Nephron progenitor cell (in vitro differentiated cells): ENCODE measurements at places on chromosomes 11 and 22.

GRCh38 chr11:12329169-12329568 is 48.2 kb upstream of the PARVA start:
- DNase-seq = no peak

- peak; percentile 79 for DNase-seq
Measured at GRCh38 chr11:94128746-94129511, at the start of gene PANX1. Gene PANX1, plus strand, starts transcription at chr11:94128841. Its CDS starts 472 bp downstream, at chr11:94129313.

GRCh38 chr11:124870430-124870829 is 5.2 kb downstream of the ROBO3 start:
- DNase-seq = no peak

GRCh38 chr11:64539711-64540427 is 51.2 kb upstream of the SLC22A12 start:
- DNase-seq = no peak

- DNase-seq = no peak
Measured at GRCh38 chr11:3880724-3881123, 25.3 kb downstream of the STIM1 start.

- peak; percentile 92 for DNase-seq
Measured at GRCh38 chr11:57349491-57350274, 11.5 kb downstream of the P2RX3 start.

- DNase-seq = no peak
Measured at GRCh38 chr11:76524461-76524860, 79.6 kb downstream of the EMSY start.

DNA sequence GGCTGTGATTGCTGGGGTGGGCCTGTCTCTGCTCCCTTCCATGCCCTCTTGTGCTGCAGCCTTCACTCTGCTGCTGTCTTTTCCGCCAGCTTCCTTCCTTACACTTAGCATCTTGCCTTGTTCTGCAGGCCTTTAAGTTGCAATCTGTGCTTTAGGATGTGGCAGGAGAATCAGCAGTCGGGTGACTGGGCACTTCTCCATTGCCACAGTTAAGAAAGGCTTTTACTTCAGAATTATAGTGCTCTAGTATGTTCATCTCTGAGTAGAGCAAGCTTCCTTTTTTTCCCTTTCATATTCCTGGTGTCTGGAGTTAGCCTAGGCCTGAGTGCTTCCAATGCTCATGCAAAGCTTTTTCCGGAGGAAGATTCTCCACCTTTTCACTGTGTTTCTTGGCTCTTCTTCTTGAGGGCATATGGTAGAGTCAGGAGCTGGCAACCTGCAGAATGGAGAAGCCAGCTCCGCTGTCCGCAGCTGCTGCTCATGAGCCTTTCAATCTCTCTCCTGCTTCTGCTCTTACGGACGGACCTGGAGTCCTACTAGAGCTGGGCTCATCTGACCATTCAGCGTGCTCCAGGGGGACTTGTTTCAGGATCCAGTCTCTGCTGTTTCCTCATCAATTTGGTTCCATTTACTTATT is 20.2 kb downstream of the PPP6R2 start:
- no peak for DNase-seq

DNA sequence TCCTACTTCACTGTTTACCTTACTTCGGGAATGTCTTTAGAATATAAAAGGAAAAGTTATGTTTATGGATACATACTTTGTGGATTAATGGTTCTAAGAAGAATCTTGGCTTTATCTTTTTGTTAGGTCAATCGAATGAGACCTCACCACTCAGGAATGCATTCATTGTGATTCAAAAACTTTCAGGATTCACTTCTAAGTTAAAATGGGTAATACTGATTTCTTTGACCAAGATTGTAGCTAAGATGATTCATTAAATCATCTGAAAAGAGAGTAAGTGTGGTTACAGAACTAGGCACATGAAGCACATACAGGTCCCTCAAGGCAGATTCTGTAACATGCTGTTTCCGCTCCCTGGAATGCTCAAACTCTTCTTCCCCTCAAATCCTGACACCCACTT is 716.4 kb downstream of the KCNA4 start:
- DNase-seq = no peak

DNA sequence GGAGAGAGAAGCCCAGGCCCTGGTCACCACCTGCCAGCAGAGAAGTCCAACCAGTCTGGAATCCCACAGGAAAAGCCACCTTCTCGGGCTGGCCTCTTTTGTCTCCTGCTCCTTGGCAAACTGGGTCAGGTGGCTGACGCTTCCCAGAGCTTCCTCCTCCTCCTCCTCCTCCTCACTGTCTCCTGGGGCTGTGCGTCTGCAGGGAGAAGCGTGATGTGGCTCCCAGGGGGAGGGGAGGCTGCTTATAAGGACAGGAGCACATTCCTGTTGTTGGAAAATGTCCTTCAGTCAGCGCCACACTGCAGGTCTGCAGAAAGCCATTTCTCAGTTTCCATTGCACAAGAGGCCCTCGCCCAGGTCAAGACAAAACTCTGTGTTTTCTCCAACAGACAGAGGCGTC is 1316.5 kb downstream of the BRD1 start:
- no peak for DNase-seq

DNA sequence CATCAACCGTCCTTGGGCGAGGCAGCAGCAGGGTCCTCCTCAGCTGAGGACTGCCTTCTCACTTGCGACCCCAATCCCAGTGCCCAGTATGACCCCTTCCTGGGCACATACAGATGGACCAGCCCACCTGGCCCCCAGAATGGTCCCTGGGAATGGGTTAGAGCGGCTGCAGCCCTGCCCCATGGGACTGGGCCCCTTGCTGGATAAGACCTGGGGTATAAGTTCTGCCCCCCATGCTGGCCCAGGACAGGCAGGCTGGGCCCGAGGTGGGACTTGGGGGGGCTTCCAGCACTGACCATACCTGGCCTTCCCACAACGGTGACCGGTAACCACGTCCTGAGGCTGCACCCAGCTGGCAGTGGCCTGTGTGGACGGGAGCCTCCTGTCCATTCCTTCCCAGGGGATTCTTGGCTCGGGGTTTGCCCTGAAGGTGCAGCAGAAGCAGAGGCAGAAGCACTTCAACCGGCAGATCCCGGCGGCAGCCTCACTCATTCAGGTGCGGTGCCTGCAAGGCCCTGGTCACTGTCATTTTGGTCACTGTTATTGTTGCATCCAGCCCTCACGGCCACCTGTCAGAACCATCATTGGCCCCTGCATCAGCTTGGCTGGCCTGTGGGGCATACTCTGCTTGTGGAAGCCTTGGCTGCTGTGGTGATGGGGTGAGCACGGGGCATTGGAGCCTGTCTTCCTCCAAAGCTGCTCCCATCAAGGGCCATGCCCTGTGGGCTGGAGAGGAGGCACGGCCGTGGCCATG is 114.8 kb downstream of the KCNQ1OT1 start:
- no peak for DNase-seq

DNA sequence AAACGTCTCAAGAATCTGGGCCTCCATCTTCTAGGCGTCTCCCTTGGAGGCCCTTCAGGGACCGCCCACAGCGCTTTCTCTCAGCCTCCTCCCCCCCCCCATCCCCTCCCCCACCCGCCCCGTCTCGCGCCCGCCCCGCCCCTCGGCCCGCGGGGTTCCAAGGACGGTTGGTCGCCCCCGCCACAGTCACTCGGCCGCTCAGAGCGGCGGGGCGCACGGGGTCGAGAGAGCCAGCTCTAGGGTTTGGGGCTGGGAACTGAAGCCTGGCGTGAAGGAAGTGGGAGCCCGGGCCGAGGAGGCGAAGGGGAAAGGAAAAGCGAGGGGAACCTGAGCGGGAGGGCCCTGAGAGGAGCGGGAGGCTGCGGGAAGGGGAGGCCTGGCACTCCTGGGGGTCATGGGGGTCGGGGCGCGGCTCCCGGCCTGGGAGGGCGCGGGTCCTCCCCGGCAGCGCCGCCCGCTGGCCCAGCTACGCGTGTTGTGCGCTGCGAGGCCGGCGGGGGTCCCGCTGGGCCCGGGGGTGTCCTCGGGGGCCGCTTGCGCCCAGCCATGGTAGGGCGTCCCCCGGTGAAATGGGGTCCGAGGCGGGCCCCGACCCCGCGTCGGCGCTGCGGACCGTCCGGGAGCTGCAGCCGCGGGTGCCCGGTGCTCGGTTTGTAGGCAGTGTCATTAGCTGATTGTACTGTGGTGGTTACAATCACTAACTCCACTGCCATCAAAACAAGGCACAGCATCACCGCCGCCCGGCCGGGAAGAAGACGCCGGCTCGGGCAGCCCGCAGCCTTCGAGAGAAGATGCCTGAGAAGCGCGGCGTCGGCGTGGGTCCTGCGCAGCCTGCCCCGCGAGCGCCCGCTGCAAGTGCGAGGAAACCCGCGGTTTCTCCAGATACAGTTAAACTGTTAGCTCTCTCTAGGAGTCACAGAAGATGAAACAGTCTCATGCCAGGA is at the start of gene BTG4:
TSS of gene BTG4 (minus strand) at position 91 of the 944 bp plus-strand sequence. CDS start 13,610 bp downstream, outside the sequence.
- DNase-seq = peak; percentile 58
